ENCODE measurements at places on chromosomes 5 and 9.

- DNase-seq = no peak
Observed at GRCh38 chr9:89419978-89420394, 77.9 kb downstream of the SEMA4D start.

GRCh38 chr5:122907276-122907675, 61.9 kb downstream of the SNX24 start:
- DNase-seq = no peak

- no peak for DNase-seq
Observed at GRCh38 chr9:79301085-79301484, 270.7 kb upstream of the TLE4 start.

DNA sequence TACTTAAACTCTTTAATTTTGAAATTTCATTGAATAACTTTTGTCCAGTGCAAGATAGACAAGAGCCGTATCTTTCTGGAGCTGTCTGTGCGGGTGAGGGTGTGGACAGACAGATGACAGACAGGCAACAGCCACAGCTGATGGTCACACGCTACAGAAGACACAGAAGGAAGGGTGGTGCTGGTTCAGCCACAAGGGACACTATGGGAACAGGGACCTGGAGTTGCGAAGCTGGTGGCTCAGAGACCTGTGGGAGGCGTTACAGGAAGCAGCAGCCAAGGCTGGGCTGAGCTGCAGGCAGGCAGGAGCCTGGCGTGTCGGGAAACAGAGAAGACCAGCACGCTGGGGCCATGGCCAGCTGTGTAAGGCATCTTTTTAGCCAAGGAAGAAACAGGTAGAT, 104.4 kb downstream of the WNK2 start:
- no peak for DNase-seq

- DNase-seq = no peak
Observed at GRCh38 chr5:129460936-129461710, 1.0 kb downstream of the ADAMTS19 start.

- DNase-seq = no peak
Observed at GRCh38 chr9:8705861-8706260, 906.3 kb upstream of the DMAC1 start.

DNA sequence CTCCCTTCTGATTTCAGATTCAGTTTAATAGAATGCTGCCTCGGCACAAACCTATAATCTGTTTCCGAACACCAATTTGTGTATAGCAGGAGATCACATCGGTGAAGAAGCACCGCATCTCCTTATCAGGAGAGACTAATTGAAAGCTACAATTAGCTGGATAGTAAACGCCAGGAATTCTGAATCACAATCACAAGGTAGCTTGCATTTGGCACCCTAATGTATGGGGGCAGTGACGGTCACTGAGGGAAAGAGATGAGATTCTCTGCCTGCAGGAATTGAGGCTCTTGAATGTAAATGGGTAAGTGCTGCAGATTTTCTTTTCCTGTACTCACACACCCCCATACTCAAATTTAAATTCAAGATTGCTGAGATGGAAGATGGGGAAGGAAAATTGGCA, 373.6 kb upstream of the ZNF608 start:
- DNase-seq = no peak

GRCh38 chr9:23394189-23394588, 431.9 kb downstream of the ELAVL2 start:
- DNase-seq = no peak

- DNase-seq = no peak
Observed at GRCh38 chr5:120150770-120151169, 313.3 kb upstream of the PRR16 start.

- no peak for DNase-seq
Observed at GRCh38 chr9:18976709-18977531, 56.1 kb downstream of the SAXO1 start.

DNA sequence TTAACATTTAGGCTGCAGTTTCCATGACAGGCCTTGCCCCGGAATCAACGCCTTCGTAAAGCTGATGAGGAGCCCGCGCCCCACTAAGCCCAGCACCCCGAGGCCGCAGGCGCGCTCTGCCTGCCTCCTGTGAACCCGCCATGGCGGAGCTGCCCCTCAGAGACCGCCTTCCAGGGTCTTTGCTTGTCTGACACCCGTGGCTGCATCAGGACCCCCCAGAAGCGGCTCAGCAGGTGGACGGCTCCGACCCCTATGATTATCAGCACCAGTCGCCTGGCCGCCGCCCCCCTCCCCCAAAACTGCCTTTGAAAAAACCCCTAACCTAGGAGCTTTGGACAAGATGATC, 507 bp upstream of the DPH7 start:
- no peak for DNase-seq

- no peak for DNase-seq
Observed at GRCh38 chr5:23318960-23319359, 188.4 kb upstream of the PRDM9 start.

- DNase-seq = no peak
Observed at GRCh38 chr5:82564963-82565362, 286.8 kb upstream of the RPS23 start.

GRCh38 chr9:108245331-108245730, 610.5 kb downstream of the ACTL7B start:
- DNase-seq = no peak

DNA sequence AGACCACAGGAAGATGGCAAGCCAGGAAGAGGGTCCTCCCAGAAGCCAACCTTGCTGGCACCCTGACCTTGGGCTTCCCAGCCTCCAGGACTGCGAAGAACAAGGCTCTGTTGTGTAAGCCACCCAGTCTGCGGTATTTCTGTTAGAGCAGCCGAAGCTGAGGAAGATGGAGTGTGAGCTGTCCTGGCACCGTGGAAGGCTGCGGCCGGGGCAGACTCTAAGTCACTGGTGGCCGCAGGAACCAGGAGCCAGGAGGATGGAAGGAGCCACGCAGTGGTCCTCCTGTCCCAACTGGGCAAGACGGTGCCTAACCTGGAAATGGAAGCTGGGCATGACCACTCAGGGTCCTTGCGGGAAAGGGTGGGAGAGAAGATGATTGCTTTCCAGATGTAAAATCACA, 89.1 kb downstream of the ZNF354C start:
- no peak for DNase-seq

DNA sequence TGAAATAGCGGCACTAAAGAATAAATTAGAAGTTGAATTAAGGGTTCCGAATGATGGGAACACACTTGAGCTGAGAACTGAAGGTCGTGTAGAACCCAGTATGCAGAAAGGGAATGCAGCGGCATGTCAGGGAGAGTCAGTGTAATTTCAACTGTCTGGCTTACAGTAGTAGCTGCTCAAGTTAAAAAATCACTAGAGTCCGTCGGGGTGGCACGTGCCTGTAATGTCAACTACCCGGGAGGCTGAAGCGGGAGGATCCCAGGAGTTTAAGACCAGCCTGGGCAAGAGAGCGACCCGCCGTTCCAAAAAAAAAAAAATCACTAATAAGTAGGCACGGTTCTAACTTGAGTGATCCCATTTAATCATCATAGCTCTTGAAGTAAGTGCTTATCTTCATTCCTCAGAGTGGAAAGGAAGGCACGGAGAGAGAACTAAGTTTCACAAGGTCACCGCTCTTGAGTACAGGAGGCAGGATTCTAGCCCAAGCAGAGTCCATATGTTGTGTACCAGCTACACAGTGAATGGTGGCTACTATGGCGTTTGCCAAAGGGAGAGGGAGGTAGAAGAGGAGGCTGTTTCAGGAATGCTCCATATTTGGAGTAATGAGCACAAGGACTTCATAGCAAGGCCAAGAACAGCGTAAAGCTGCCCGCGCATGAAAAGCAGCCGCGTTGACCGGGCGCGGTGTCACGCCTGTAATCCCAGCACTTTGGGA, 831 bp downstream of the RMRP start:
- no peak for DNase-seq

Measured in NCI-H526 treated with DMSO at 0.1 percent for 48 hours (cell line).